ENCODE measurements at places on chromosomes 5 and 9. TPM values are rescaled to one million over a fixed set of nuclear protein-coding genes. Genes with fewer than 3 reads are reported as not detected.

The CCDC187 gene
- total RNA-seq = not detected

The FOXD4L4 gene
- not detected for total RNA-seq

The IL17B gene
- total RNA-seq = not detected

The CD274 gene
- total RNA-seq = 20.8 TPM

The CCL27 gene
- not detected for total RNA-seq

The CNTFR gene
- total RNA-seq = not detected

The RAB24 gene
- 27.0 TPM for total RNA-seq

The ROR2 gene
- not detected for total RNA-seq

The C9orf50 gene
- 0.47 TPM for total RNA-seq

The ZFP37 gene
- 0.60 TPM for total RNA-seq

The TMC1 gene
- 0.13 TPM for total RNA-seq

The HK3 gene
- total RNA-seq = not detected

The TIMD4 gene
- not detected for total RNA-seq

The SPATA31C1 gene
- total RNA-seq = not detected

The PARP8 gene
- 0.64 TPM for total RNA-seq

The ADRB2 gene
- total RNA-seq = 13.3 TPM

The AJM1 gene
- 1.5 TPM for total RNA-seq

The LCNL1 gene
- total RNA-seq = not detected

All from mammary microvascular endothelial cell (primary cell).